ENCODE measurements at places on chromosomes 12 and 14. TPM values are rescaled to one million over a fixed set of nuclear protein-coding genes. Genes with fewer than 3 reads are reported as not detected.

ABHD12B gene
- not detected for polyA plus RNA-seq

PRR4 gene
- 5.5 TPM for polyA plus RNA-seq

BAZ2A gene
- polyA plus RNA-seq, result 25.2 TPM

ANKRD33 gene
- polyA plus RNA-seq, result not detected

NID2 gene
- polyA plus RNA-seq, result 18.8 TPM

AKAP3 gene
- polyA plus RNA-seq, result 2.1 TPM

COX6A1 gene
- 531 TPM for polyA plus RNA-seq

ENDOU gene
- 0.42 TPM for polyA plus RNA-seq

DAAM1 gene
- 18.2 TPM for polyA plus RNA-seq

PTPRO gene
- polyA plus RNA-seq, result 0.33 TPM
